Activated CD4-positive, alpha-beta T cell treated with anti-CD3 and anti-CD28 coated beads, Interleukin-2, Interleukin-4, amounts not matched to agents 100 ng/mL and 50 ng/mL, durations not matched to agents 16 hours and 8 hours (primary cell): ENCODE measurements at places on chromosomes 1 and 21.

DNA sequence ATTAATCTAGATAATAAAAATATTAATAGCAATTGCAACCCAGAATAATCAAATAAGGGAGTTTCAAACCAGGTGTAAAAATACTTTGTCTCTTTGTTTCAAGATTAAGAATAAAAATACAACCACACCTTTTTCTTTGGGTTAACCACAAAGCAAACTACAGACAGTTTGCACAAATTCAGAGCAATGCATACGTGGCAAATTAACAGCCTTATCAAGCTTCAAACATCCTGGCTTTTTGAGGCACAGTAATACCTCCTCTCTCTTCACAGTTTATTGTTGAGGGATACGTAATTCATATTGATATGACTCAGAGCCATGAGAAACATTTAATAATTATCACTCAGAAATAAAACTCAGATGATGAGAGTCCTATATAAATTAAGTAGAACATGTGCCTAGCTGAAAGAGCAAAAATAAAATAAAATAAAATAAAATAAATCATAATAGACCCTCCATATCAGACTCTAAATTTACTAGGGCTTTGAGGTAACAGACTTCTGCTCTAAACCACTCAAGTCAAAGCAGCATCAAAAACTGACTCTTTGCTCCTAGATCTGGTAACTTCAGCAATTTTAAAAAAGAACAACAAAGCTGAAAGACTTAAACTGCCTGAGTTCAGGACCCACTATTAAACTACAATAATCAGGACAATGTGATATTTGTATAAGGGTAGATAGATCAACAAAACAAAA lies 11.4 kb downstream of the EDEM3 start:
- DNase-seq: peak; percentile 67

- no peak for DNase-seq
These were observed 845.4 kb upstream of the CXADR start for GRCh38 chr21:16667395-16667794.

- no peak for DNase-seq
These were observed 28.4 kb downstream of the TRIM45 start for GRCh38 chr1:117093091-117093534.

DNA sequence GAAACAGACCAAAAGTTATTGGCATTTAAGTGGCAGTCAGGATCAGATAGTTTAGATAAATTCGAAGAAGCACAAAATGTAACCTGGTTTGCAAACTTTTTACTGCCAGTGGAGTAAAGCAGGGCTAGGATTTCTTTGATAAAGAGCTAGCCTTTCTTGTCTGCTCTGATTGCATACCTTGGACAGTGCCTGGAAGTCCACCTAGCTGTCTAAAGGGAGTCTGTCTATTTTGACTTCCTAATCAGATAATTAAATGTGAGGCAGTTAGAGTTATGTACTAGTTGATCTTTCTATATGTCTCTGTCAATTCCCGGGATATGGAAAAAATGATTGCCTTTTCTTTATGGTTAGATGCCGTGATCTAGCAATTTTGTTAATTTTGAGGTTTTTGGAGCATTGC lies 4.1 kb downstream of the GPSM2 start:
- DNase-seq: no peak

DNA sequence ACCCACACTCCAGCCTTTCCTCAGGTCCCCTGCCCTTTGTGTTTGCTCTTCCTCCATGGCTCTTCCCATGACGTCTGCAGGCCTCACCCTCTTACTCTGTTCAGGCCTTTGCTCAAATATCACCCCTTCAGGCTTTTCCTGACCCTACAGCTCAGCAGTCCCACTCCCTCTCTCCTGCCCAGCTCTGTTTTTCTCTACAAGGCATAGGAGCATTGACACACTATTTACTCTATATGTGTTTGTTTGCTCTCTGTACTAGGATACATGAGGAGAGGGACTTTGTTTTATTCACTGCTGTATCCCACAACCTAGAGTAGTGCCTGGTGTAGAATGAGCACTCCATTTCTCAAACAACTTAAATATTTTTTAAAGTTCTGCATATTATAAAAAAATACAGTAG lies 107.4 kb upstream of the COA6 start:
- no peak for DNase-seq

GRCh38 chr1:83029916-83030315 lies 969.0 kb downstream of the TTLL7 start:
- DNase-seq: no peak

DNA sequence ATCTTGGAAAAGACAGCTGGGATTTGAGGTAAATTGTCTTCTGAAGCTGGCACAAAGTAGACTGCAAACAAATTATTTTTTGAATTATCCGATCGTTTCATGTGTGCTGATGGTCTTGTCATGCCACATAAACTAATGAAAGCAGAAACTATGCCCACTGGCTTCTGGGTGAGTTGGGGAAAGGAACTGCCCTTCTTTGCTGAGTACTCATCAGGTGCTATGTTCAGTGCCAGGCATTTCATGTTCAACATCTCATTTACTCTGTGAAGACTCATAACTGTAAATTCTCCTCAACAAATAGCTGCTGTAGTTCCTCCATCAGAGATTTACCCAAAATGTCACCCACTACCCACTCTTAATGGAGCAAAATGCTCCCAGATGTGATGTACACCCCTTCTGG lies 1.2 kb downstream of the TRIT1 start:
- no peak for DNase-seq

- no peak for DNase-seq
These were observed 80.0 kb downstream of the VCAM1 start for GRCh38 chr1:100799548-100799947.

- DNase-seq: no peak
These were observed 130.4 kb upstream of the F3 start for GRCh38 chr1:94672001-94672400.

- no peak for DNase-seq
These were observed 10.4 kb upstream of the SPATC1L start for GRCh38 chr21:46194374-46195334.

DNA sequence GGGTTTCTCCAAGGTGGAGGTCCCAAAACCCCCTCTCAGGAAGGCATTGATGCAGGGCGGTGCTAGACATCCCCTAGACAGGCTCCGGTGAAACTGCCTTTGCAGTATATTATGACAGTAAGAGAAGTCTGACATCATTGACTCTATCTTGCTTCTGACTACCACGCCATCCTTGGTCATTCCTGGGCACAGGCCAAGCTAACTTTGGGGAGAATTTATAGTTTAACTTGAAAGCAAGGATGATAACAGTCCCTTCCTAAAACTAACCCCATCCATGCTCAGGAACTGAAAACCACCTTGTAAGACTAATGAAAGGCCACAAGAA lies 30.3 kb downstream of the RSPH1 start:
- DNase-seq: no peak

DNA sequence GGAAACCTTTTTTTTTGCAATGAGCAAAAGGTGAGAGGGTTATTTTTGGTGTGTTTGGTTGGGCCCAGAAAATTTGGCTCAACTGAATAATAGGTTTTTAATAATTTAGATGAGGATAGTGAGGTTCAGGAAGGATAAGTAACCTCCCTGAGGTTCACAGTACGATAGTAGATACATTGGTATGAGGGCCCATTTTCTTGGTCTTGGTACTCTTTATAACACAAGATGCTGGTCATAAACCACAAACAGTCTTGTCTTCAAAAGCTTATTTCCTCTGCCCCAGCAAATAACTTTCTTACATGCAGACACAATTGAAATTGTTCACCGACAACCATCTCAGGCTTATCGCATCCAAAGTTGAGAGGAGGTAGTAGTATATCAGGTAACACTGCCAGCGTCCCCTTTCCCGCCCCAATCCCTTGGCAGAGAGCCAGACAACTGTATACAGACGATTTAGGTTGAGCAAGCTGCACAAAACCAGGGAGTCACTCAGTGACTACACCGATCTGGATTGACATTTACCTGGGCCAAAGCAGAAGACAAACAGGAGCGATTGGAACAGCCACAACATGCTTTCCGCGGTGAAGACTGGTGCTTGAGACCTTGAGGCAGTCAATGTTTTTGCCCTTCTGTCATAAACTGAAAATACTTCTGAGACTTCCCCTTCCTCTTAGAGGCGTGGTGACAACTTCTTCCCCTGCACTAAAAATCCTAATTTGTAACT lies at the start of gene SLAMF6:
Gene SLAMF6, minus strand, starts transcription at position 634 of the 724 bp plus-strand sequence. Its CDS starts 63 bp downstream, at position 571.
- DNase-seq: peak; percentile 55

- no peak for DNase-seq
These were observed 8.1 kb downstream of the NIBAN1 start for GRCh38 chr1:184965944-184966860.

- no peak for DNase-seq
These were observed 2.2 kb upstream of the TMEM51 start for GRCh38 chr1:15151377-15151806.

DNA sequence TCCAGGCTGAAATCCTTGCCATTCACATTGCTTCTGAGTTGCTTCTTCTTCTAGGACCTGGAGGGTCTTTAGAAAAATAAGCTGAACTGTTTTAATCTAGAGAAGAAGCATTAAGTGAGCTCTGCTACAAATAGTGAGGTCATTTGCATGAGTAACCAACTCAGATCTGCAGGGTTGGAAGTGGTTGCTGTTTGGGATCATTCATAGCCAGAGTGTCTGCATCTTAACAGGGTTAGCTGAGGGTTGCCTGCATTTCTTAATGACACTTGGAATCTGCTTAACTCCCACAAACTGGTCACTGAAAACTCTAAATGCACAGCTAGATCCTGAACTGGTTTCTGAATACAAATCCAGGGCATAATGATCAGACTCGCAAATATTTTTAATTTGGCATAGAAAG lies 9.9 kb downstream of the CNIH3 start:
- DNase-seq: no peak

- DNase-seq: peak; percentile 36
These were observed 36.7 kb downstream of the ATP2B4 start for GRCh38 chr1:203663294-203663693.

- DNase-seq: no peak
These were observed 603 bp upstream of the OPRD1 start for GRCh38 chr1:28811369-28811765.

- DNase-seq: no peak
These were observed 9.2 kb downstream of the TP53BP2 start for GRCh38 chr1:223836586-223836985.

- no peak for DNase-seq
These were observed 17.4 kb downstream of the KANK4 start for GRCh38 chr1:62301726-62302390.

GRCh38 chr1:11602424-11602823 lies 51.8 kb downstream of the FBXO2 start:
- no peak for DNase-seq

- DNase-seq: no peak
These were observed 64.8 kb downstream of the GPR137B start for GRCh38 chr1:236207121-236207520.

DNA sequence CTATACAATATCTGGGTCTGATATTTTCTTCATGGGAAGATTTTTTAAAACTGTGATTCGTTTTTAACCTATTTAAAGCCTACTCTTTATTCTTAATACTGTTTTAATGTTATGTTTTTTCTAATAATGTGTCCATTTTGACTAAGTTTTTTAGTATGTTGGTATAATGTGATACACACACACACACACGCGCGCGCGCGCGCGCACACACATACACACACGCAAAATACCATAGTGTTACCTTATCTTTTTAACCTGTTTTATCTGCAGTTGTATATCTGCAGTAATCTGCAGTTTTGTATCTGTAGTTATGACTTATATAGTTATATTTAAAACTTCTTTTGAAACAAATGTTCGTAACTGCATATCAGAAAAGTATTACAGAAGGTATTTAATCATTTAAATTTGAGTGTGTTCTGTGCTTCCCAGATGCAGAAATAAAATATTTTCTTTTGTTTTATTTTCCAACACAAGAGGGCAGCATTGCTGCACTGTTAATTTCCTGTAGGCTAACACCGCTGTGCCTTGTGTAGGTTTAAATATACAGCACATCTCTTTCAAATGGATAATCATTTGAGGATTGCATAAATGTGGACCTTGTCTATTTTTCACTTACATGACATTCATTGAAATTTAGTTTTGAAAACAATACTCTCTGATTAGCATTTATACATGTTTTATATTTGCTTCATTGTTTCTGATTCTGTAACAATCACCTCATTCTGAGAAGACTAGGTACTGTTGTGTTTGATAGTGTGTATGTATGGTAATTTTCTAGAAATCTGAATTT lies 166.1 kb downstream of the PDE4B start:
- DNase-seq: peak; percentile 70

- DNase-seq: no peak
These were observed 92.3 kb downstream of the SGIP1 start for GRCh38 chr1:66626261-66626660.

DNA sequence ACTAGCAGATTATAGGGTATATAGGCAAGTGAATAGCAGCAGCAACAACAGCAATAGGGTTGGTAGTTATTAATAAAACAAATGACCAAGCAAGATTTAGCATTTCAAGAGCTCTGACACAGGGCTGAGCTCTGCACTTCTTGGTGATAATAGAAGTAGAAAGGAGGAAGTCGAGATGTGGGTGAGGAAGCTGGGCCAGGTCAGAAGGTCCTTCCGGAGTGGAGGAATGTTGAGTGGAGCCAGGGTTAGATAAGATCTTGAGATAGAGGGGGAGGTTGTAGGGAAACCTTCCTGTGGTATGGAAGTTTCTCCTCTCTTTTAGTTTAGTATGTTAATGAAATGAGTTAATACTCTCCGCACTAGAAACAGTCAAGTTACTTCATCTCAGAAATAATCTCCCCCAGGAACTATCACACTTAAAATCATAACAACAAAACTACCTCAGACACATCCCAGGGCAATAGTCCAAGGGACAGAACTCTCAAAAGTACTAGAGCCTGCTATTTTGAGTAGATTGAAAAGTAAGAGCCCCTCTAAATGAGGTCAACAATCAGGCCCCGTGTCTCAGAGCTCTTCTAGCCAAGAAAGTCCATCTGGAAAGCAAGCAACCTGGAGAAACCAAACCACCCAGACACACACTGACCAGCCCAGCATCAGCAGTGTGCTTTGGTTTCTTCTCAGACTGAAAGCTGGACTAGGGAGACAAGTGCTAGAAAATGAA lies 45.4 kb upstream of the ATP1B1 start:
- DNase-seq: no peak

DNA sequence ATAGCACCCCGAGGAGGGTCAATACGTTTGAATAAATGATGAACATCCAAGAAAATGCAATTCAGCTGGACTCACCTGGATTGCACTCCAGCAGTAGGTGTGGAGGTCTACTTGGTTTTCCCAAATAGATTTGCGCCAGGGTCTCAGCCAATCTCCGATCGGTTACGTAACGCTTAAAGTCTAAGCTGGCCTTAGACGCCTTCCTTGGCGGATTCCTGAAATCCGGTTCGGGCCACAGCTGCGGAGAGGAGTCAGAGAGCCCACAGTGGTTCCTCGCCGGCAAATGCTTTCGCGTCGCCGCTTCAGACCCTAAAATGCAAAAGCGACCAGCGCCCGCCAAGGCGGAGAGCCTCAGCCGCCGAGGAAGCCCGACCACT lies 322 bp downstream of the TFB2M start:
- no peak for DNase-seq

- no peak for DNase-seq
These were observed 29.4 kb downstream of the QSOX1 start for GRCh38 chr1:180184041-180184440.

DNA sequence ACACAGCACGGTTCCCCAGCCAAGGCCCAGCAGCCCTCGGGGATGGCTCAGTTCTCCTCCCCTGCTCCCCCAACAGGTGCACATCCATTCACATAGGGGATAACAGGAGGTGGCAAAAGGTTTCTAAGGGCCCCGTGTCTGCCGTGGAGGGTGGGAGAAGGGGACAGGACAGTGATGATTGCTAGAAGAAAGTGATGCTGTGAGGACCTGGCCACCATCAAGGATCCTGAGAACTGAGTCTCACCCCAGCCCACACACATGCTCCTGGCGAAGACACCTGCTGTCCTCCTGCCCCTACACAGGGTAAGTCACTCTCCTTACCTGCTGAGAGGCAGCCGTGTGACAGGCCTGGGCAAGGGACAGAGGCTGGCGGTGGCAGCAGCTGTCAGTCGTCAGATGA lies 54.5 kb downstream of the GNG4 start:
- no peak for DNase-seq

GRCh38 chr1:203028067-203028783 lies 1.9 kb downstream of the PPFIA4 start:
- no peak for DNase-seq
